ENCODE measurements at places on chromosomes 4 and X.

GRCh38 chr4:38668203-38668971 lies 4.4 kb downstream of the KLF3 start:
- no peak for DNase-seq

- DNase-seq = no peak
These were observed 339.0 kb upstream of the PABPC4L start for GRCh38 chr4:134540588-134540987.

DNA sequence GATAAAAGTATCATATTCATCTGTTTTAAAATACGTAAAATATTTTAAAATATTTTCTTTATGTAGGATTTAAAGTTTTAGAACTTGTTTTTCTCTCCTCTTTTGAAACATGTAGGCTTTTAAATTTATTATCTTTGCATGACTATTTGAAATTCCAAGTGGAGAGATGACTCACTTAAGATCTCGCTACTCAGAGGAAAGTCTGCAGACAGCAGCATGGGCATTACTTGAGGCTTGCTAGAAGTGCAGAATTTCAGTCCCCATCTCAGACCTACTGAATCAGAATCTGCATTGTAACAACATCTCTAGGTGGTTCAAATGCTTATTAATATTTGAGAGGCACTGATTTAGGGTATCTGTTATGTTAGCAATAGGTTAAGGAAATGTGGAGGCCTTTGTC lies 225.7 kb upstream of the ARX start:
- no peak for DNase-seq

DNA sequence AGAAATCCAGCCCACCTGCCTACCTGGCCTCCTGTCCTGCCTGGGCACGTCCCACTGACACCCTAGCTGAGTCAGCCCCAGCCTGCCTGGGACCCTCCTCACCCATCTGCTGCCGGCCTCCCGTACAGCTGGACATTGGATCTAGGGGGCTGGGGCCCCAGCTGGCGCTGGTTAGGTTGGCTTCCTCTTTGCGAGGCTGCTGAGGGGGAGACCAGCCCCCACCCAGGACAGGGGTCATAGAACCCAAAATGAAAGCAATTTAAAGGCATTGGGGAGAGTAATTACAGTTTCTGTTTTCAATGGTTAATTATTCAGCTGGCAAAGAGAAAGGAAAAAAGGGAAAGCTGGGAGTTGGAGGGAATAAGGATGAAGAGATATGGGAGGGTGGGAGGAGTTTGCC lies 15.8 kb downstream of the EFNB1 start:
- DNase-seq = no peak

DNA sequence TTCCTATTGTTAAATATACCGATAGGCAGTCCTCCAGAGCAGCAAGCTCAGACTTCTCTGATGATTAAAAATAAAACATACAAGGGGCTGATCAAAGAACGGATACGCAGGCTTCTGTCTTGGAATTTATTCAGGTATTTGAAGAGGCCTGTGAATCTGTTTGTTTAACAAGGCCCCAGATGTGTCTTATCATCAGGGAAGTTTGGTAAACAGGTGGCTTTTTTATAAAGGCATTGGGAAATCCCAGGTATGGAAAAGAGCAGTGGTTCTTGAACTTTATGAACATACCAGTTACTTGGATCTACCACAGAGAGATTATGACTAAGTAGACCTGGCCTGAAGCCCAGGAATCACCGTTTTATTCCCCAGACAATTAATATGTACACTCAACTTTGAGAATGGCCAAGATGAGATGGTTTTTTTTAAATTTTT lies 47.9 kb downstream of the SOWAHB start:
- no peak for DNase-seq

- DNase-seq = no peak
These were observed 57.0 kb upstream of the SORBS2 start for GRCh38 chr4:185868983-185869382.

DNA sequence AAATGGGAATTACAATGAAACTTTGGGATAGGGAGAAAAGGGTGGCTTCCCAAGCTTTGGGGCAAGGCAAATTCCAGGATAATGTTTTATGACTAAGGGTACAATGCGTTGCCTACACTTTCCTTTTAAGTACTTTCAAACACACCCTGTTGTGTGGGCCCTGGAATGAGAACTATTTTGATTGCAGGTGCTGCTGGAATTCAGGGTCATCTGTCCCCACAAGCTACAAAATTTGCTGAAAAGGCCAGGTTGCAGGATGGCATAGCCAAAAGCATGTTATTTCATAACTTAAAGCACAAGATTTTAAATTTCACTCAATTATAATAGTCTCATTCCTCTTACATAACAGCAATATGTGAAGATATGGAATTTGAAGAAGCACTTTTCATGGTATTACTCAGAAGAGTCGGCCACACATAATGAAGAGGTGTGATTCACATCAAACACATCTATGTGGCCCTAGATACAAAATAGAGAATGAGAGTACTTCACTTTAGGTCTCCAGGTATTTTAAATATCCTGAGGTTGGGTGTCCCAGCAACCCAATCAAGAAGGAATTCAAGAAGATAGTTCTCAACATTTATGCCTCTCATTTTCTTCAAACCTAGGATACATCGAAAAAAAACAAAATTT lies 89.3 kb downstream of the APBB2 start:
- no peak for DNase-seq

- DNase-seq = no peak
These were observed 32.4 kb downstream of the PPM1K start for GRCh38 chr4:88251924-88252323.

GRCh38 chrX:155056877-155057792 lies 13.8 kb downstream of the CMC4 start:
- DNase-seq = peak; percentile 66

DNA sequence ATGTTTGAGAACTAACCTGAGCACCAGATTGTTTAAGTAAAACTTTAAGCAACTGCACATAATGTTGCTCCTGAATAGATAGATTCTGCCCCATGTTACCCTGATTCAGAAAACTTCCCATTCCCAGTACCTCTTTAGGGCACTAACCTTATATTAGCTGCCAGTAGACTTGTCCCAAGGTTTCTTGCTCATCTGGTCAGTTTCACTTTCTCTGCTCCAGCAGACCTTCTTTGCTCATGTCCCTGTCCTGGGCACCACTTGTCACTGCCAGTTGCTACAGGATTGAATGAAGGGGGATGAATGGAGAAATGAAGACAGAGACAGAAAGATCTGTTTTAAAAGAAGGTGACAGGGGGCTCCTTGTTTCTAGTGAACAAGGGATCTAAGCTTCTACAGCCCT lies 65.2 kb upstream of the UGT2B10 start:
- DNase-seq = no peak

GRCh38 chr4:22407361-22407760 lies 108.5 kb downstream of the ADGRA3 start:
- DNase-seq = no peak

GRCh38 chr4:85772470-85772869 lies 297.5 kb downstream of the ARHGAP24 start:
- DNase-seq = no peak

DNA sequence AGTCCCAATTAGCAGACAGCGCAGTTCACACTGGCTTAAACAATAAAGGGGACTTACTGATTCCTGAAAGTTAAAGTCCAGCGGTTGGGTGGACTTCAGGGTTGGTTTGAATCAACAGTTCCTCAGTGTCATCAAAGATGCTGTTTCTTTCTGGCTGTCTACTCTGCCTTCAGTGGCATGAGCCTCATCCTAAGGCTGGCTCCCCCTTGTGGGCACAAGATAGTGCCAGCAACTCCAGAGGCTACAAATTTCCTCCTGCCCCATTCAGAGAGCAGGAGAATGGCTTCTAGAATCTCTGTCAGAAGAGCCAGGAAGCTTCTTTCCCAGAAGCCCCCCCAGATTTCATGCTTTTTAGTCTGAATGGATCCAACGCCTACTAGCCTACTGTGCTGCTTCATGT lies 82.4 kb upstream of the MTM1 start:
- DNase-seq = no peak

GRCh38 chr4:84957514-84958420 lies 8.7 kb downstream of the WDFY3 start:
- no peak for DNase-seq

DNA sequence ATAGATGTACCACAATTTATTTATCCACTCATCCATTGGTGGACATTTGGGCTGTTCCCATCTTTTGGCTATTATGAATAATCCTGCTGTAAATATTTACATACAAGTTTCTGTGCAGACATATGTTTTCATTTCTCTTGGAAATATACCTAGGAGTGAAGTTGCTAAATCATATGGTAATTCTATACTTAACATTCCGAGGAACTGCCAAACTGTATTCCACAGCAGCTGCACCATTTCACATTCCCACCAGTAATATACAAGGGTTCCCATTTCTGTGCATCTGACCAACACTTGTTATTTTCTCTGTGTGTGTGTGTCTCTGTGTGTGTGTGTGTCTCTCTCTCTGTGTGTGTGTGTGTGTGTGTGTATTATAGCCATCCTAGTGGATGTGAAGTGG lies 15.4 kb upstream of the DOCK11 start:
- DNase-seq = no peak

DNA sequence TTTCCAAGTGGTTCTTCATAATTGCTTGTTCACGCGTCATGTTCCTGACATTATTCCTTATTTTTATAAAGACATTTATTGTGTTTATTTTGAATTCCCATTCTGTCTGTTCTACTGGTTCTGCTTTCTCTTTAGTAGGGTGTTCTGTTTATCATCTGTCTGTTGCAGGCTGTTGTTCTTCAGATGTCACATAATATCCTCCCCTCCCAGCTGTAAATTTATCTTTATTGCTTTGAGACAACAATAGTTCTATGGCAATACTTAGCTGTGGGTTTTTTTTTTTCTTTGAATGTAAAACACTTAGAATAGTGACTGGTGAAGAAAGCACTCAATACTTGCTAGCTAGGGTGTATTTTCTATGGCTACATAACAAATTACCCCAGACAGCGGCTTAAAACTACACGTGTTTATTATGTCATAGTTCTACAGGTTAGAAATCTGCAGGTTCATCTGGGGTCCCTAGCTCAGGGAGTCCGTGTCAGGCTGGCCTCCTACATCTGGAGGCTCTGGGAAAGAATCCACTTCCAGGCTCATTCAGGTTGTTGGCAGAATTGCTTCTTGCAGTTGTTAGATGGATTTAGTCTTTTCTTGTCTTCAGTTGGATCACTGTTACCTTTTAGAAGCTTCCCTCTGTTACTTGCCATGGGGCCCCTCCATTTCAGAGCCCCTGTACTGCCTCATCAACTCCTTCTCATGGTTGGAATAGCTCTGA lies 63.4 kb upstream of the ENPEP start:
- no peak for DNase-seq

GRCh38 chr4:54402880-54403480 lies 173.9 kb downstream of the PDGFRA start:
- no peak for DNase-seq

- DNase-seq = no peak
These were observed 113.1 kb downstream of the ENPP6 start for GRCh38 chr4:184104419-184105101.

DNA sequence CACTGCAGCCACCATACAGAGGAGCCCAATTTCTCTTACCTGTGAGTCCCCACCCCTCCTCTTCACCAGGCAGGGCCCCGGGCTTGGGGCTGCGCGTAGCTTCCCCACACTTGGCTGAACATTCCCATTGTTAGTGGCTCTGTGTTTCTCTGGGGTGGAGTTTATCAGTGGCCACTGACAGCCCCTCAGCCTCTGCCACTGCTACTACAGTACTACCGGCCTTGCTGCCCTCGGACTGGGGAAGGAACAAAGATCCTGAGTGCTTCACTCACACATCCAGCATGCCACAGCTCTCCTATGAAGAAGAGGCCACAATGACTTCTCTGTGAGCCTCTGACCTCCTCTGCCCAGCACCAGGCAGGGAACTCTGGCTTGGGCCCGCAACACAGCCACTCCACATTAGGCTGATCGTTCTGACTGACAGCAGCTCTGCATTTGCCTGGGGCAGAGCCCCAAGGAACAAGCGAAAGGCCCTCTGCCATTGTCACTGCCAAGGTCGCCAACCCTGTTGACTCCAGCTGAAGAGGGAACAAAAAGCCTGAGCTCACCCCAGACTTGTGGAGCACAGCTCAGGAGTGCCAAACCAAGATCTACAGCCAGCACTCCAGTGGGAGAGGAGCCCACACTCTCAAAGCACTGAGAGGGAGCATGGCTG lies 24.0 kb downstream of the ABCB7 start:
- DNase-seq = no peak

- no peak for DNase-seq
These were observed 6.3 kb upstream of the ACE2 start for GRCh38 chrX:15607067-15607466.

DNA sequence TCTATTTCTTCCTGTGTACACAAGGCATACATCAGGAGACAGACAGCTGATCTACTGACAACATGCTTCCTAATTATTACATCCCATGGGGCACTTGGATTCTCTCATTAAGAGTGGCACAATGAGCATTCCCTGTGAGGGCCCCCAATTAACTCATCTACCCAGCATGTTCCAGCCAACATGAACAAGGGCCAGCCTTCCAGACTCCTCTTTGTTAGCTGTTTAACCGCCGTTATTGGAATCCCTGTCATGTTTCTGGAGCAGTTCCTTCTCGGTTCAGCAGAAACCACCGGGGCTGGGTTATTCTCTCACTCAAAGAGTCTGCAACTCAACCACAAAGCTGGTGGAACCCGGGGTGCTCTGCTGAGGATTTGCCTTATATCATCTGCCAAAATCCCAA lies 9.9 kb upstream of the GPM6B start:
- no peak for DNase-seq

GRCh38 chr4:114156371-114156770 lies 176.9 kb upstream of the ARSJ start:
- no peak for DNase-seq

GRCh38 chr4:140706276-140706625 lies 49.9 kb downstream of the TBC1D9 start:
- no peak for DNase-seq

DNA sequence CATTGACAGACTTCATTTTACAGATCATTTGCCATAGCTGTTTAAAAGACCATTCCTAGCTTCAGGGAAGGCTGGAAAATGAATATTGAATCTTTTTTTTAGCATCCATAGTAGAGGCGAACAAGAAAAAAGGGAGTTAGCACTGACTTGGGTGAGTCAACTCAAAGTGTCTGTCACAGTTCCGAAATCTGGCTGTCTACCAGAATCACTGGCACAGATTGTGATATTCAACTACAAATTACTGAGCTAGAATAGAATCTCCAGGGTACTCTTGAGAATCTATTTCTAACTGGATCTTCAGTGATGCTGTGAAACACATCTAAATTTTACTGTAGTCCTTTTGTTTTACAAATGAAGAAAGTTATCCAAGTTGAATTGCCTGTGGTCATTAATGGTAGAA lies 31.5 kb downstream of the SEC24B start:
- DNase-seq = no peak

- no peak for DNase-seq
These were observed 25.2 kb downstream of the NAT8L start for GRCh38 chr4:2084316-2084715.
